ENCODE measurements at places on chromosomes 4 and X. TPM values are rescaled to one million over a fixed set of nuclear protein-coding genes. Genes with fewer than 3 reads are reported as not detected.

- ATAC-seq = no peak
These were observed 59.8 kb downstream of the NELFA start for GRCh38 chr4:1948892-1949436.

DNA sequence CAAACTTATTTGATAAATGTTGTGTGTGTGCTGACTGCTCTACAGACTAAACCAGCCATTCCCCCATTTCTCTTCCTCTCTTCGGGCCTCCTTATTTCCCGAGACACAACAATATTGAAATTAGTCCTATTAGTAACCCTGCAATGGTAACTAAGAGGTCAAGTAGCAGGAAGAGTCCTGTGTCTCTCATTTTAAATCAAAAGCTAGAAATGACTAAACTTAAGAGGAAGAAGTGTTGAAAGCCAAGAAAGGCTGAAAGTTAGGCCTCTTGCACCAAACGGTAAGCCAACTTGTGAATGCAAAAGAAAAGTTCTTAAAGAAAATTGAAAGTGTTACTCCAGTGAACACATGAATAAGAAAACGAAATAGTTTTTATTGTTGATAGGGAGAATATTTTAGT, 357.8 kb upstream of the SLC7A11 start:
- ATAC-seq = no peak

DNA sequence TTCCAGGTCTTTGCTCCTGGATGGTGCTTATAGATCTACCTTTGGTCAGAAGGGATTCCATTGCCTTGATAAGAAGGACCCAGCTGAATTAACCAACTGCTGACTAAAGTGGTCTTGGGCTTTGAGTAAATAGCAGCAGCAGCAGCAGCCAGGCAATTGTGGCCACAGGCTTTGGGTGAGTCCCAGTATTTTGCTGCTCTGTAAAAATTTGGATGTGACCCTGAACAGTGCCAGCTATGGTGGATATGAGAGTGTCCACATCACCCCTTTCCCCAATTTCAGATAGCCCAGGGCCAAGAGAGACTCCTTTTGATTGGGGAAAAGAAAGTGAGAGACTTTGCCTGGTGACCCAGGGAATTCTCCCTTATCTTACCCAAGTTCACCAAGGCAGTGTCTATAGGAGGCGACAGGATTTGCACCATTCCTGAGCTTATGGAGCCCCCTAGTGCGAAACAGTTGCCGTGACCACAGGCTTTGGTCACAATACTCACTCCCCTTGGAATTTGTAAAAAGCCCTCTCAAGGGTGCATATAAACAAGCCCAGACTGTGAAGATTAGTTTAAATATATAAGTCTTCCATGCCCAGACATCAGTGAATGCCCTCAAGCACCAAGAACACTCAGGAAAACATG, 518.0 kb downstream of the TMA16 start:
- peak; percentile 44 for ATAC-seq

GRCh38 chr4:109315818-109316217, 13.4 kb upstream of the COL25A1 start:
- ATAC-seq = peak; percentile 35

- ATAC-seq = no peak
These were observed 170.3 kb upstream of the KIT start for GRCh38 chr4:54487491-54487890.

SLAIN2 gene
- 40.6 TPM for total RNA-seq

PRSS12 gene
- 1.9 TPM for total RNA-seq

CENPVL2 gene
- 1.1 TPM for total RNA-seq
